ENCODE measurements at places on chromosomes 4 and X.

- no peak for DNase-seq
Observed at GRCh38 chr4:140893939-140894338, 137.8 kb upstream of the TBC1D9 start.

GRCh38 chrX:119045884-119046283, 26.9 kb upstream of the CT47C1 start:
- no peak for DNase-seq

DNA sequence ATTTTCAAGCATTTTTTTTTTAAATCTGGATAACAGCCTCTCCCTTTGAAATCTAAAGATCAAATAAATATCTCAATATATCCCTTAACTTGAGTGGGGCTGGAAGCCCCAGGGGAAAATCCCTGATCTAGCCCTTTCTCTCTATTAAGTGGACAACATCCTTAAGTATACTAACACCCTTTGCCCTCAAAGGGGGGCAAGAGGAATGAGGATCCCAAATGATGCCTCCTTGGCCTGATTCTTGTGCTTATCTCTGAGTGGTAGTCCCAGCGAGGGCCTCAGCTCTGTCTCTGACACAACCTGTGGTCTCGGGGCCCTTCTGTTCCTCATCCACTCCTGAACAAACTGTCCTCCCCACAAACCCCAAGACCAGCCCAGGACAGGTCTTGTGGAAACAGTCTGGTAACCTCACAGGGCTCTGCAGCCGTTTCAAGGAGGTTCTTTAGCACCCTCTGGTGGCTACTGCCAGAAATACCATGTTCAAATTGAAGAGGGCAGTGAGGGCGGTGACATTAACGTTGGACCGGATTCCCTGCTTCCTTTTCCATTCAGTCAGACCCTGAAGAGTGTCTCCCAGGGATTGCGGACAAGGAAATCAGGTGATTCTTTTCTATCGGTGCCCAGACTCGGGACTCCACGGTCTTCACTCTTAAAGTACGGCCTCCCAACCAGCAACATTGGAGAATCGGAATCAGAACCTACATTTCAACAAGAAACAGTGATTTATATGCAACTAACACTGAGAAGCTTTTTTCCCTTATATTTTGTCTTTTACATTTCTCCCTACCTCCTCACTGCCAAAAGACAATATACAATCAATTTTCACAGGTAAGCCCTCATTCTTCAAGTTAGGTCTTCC, 13.0 kb downstream of the CXCL13 start:
- DNase-seq, result peak; percentile 3

- no peak for DNase-seq
Observed at GRCh38 chr4:175530655-175531054, 281.4 kb downstream of the GPM6A start.

- no peak for DNase-seq
Observed at GRCh38 chr4:128802680-128803628, 6.5 kb upstream of the JADE1 start.

GRCh38 chrX:54494989-54495813, 833 bp downstream of the FGD1 start:
- DNase-seq, result no peak
